ENCODE measurements at places on chromosomes 1 and 21. TPM values are rescaled to one million over a fixed set of nuclear protein-coding genes. Genes with fewer than 3 reads are reported as not detected.
A peak's percentile ranks its signal among the peaks of the same experiment; 100 is the strongest.

DNA sequence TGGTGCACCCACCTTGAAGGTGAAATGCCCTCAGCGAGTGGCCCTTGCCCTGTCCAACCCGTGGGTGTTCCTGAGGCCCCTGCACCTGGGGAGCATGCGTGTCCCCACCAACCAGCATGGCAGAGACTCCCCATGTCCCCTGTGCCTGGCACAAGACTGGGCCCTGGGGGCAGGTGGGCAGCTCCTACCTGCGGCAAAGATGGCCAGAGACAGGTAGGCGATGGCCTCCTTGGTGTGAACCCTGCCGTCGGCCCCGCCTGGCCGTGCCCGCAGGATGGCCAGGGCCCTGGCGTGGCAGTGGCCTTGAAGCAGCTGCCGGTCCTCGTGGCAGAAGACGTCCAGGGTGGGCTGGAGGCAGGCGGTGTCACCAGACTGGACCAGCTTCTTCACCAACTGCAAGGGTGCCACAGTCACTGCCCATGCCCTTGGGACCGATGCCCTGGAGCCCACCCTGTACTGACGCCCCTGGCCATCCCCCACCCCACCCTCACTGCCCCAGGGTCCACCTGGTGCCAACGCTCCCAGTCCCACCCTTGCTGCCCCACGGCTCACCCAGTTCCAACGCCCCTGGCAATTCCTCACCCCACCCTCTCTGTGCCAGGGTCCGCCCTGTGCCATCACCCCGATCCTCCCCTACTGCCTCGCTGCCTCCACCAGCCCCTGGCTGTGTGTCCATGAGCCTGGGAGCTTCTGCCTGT is 15.7 kb downstream of the TTC34 start:
- H3K4me3 ChIP-seq = no peak overlapping the region
- no peak overlapping the region for H3K27ac ChIP-seq
- no peaks in the 10 kb centered on the region for H3K36me3 ChIP-seq
- DNase-seq = no peak

DNA sequence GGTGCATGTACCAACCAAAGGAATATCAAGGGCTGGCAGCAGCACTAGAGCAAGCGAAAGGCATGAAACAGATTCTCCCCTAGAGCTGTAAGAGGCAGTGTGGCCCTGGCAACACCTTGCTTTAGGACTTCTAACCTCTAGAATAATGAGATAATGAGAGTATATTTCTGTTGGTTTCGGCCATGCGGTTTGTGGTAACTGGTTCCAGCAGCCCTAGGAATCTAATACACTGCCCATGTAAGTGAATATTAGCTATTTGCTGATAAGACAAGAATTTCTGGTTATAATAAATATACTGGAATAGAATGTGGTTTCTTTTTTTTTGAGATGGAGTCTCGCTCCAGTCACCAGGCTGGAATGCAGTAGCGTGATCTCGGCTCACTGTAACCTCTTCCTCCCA is 199.4 kb downstream of the GABPA start:
- DNase-seq = no peak
- H3K27ac ChIP-seq = no peak overlapping the region
- no peak overlapping the region for H3K4me3 ChIP-seq
- H3K36me3 ChIP-seq = no peaks in the 10 kb centered on the region

DNA sequence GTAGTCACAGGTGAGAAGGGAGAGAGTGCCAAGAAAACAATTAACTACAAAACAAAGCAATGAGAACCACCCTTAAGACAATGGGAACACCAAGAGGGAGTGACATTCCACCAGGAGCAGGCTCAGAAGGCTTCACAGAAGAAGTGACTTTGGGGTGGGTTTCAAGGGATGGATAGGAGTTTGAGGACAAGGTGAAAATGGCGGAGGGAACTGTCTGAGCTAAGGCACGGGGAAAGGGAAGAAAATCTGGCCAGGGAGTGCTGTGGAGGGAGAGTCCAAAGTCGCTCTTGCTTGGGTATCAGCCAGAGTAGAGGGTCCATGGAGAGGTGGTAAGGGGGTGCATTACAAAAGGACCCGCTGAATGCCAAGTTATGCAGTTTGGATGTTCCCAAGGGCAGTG is 87.3 kb downstream of the CAMK2N1 start:
- H3K4me3 ChIP-seq = no peak overlapping the region
- no peaks in the 10 kb centered on the region for H3K4me1 ChIP-seq
- peaks cover 38% of the 10 kb centered on the region for H3K27me3 ChIP-seq
- H3K36me3 ChIP-seq = no peaks in the 10 kb centered on the region
- DNase-seq = no peak
- H3K27ac ChIP-seq = no peak overlapping the region

DNA sequence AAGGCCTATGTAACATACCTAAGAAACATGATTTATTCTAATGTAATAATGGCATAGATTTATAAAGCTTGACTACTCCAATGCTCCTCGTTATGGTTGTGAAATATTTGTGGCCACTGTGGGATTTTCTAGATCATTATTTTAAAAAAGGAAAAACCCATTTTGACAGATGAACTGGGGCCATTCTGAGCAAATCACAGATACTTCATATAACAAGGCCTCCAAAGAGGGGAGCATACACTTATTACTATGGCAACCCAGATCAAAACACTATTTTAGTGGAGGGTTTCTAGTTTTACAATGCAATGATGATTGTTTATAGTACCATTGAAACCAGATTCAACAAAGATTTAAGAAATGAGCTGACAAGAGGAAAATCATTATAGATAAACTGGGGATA is 346.6 kb downstream of the ZNF326 start:
- H3K4me3 ChIP-seq = no peak overlapping the region
- H3K36me3 ChIP-seq = no peaks in the 10 kb centered on the region
- no peak overlapping the region for H3K27ac ChIP-seq
- no peak for DNase-seq
- no peaks in the 10 kb centered on the region for H3K4me1 ChIP-seq
- no peaks in the 10 kb centered on the region for H3K27me3 ChIP-seq

DNA sequence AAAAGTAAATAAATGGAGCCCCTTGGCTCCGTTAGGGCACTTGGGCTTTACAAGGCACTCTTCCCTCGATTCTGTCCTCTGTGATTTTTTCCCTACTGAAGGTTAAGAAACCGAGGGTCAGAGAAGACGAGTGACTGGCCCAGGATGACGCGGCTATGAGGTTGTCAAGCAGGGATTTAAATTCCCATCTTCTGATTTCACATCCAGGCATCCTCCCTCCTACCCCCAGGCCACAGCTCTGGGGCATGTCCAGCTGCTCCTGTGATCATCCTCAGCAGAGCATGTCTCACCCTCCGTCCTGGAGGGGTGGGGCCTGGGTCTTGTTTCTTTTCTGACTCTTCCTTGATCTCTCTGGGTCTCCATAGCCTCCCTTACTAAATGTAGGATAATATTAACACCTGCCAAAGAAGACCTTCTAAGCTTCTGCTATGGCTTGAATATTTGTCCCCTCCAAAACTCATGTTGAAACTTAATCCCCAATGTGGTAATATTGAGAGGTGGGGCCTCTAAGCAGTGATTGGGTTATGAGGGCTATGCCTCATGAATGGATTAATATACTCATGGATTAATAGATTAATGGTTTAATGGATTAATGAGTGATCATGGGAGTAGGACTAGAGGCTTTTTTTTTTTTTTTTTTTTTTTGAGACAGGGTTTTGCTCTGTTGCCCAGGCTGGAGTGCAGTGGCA is 4.6 kb downstream of the CRYBG2 start:
- no peak overlapping the region for H3K4me3 ChIP-seq
- no peaks in the 10 kb centered on the region for H3K36me3 ChIP-seq
- no peak overlapping the region for H3K27ac ChIP-seq
- no peaks in the 10 kb centered on the region for H3K4me1 ChIP-seq

DNA sequence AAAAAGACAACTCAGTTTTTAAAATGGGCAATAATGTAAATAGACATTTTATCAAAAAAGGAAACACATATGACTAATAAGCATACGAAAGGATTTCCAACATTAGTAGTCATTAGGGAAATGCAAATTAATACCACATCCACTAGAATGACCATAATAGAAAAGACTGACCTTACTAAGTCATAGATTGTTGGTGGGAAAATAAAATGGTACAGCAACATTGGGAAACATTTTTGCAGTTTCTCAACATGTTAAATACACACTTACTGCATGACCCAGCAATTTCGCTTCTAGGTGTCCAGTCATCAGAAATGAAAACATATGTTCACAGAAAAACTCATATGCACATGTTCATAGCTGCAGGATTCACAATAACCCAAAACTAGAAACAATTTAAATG is 29.9 kb upstream of the SLC44A3 start:
- H3K27me3 ChIP-seq = no peaks in the 10 kb centered on the region
- no peak overlapping the region for H3K4me3 ChIP-seq
- no peaks in the 10 kb centered on the region for H3K36me3 ChIP-seq

DNA sequence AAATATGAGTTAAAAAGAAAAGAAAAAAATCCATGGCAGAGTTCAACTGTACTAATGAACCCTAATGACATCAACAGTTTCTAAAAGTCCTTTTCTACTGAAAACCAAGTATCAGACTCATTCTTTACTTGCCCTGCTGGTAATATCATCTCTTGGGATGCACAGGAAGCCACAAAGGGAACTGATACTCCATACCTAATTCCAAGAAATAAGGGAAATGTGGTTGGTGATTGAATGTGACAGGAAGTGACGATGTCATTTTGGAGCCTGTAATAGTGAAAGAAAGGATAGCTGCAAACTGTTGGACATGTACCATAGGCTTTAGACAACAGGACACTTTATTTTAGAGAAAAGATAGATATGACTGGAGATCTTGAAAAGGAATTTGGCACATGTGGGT is 98.7 kb upstream of the VAV3 start:
- no peak overlapping the region for H3K27ac ChIP-seq
- peaks cover 2% of the 10 kb centered on the region for H3K4me1 ChIP-seq
- H3K36me3 ChIP-seq = no peaks in the 10 kb centered on the region
- H3K27me3 ChIP-seq = no peaks in the 10 kb centered on the region
- no peak overlapping the region for H3K4me3 ChIP-seq
- DNase-seq = peak; percentile 56

GRCh38 chr1:227748496-227749182 is 13.4 kb downstream of the SNAP47 start:
- peaks cover 43% of the 10 kb centered on the region for H3K36me3 ChIP-seq
- DNase-seq = no peak
- H3K27me3 ChIP-seq = no peaks in the 10 kb centered on the region

GRCh38 chr1:247266053-247266452 is 10.2 kb downstream of the VN1R5 start:
- no peaks in the 10 kb centered on the region for H3K36me3 ChIP-seq
- no peaks in the 10 kb centered on the region for H3K4me1 ChIP-seq
- no peak overlapping the region for H3K4me3 ChIP-seq

DNA sequence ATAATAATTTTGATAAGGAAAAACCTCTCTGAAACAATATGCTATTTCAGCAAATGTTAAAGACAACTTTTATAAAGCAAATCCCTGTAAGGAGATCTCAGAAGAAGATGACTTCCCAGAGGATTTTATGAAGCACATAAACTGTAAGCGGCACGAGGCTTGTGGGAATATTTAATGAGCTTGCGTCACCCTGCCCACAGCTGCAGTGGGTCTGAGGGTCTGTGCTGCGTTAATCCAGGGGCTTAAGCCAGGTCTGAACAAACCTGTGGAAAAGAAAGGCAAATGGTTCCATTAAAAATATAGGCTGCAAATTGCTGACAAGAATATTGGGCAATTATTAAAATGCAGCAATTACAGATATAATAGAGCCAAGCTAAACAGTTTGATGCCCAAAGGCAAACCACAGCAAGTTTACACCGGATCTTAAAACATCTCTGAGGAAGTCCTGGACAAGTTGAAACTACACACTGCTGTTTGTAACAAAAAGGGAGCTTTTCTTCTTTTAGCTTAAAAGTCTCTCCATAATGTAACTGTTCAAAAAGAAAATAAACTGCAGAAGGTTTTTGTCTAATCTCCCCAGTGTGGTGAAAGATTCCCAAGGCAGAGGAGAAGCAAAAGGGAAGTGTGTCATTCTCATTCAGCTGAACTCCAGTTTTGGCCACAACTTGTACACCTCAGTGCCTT is 21.8 kb downstream of the TGFBR3 start:
- H3K36me3 ChIP-seq = peaks cover 12% of the 10 kb centered on the region
- H3K27ac ChIP-seq = peak overlapping the region; percentile 16
- H3K4me1 ChIP-seq = peaks cover 8% of the 10 kb centered on the region
- H3K4me3 ChIP-seq = no peak overlapping the region

DNA sequence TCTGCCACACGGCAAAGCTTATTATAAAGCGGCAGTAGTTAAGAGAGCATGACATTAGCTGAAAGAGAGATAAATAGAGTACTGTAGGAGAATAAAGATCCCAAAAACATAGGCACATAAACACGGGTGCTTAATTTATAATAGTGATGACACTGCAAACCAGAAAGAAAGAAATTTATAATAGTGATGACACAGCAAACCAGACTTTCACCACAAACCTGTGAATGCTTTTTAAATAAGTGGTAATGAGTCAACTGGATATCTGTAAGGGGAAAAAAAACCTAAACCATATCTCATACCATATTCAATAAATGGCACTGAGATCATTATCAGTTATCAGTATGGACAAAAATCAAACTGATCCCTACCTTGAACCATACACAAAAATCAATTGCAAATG is 25.5 kb downstream of the USP1 start:
- H3K4me1 ChIP-seq = no peaks in the 10 kb centered on the region
- H3K36me3 ChIP-seq = peaks cover 14% of the 10 kb centered on the region
- H3K27me3 ChIP-seq = no peaks in the 10 kb centered on the region
- H3K4me3 ChIP-seq = no peak overlapping the region
- H3K27ac ChIP-seq = no peak overlapping the region

DNA sequence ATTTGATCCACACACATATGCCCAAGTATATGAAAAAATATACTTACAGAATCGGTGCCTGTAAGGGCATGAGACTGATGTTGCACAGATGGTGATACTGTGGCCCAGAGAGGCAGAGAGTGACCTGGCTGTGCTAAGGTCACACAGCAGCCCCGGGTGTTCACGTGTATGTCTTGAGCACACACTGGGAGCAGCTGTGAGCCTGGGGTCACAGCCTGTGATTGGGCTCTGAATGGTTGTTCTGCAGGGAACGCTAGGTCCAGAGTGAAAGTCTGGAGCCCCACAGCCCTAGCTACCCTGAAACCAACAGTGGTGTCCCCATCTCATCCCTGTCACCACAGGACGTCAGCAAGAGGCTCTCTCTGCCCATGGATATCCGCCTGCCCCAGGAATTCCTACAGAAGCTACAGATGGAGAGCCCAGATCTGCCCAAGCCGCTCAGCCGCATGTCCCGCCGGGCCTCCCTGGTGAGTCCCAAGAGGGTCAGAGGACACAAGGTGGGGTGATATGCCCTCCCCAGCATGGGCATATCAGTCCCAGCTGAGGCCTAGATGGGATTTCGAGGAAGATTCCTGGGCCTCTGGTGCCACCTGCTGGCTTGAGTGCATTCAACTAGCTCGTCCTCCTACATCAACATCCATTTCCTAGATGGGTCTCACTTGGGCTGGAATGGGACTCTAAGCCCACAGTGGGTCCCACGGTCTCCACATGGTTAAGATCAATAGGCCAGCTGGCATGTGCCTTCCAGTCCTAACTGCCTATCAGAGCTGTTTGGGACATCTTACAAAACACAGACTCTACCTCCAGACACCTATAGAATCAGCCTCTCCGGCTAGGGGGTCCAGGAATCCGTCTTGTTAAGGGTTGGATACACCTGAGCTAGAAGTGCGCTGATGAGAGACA is 19.7 kb downstream of the CDK18 start:
- H3K36me3 ChIP-seq = no peaks in the 10 kb centered on the region
- H3K4me1 ChIP-seq = peaks cover 19% of the 10 kb centered on the region
- H3K27ac ChIP-seq = no peak overlapping the region
- peak; percentile 78 for DNase-seq

Gene GJB3
- 0.17 TPM for polyA plus RNA-seq

Gene ERICH3
- polyA plus RNA-seq = 0.08 TPM

Gene GOLT1A
- 3.9 TPM for polyA plus RNA-seq

Gene DIP2A
- polyA plus RNA-seq = 25.9 TPM
